ENCODE measurements at places on chromosomes 12 and 14.

GRCh38 chr14:92310776-92311375, 12.1 kb upstream of the SLC24A4 start:
- no peak for DNase-seq

DNA sequence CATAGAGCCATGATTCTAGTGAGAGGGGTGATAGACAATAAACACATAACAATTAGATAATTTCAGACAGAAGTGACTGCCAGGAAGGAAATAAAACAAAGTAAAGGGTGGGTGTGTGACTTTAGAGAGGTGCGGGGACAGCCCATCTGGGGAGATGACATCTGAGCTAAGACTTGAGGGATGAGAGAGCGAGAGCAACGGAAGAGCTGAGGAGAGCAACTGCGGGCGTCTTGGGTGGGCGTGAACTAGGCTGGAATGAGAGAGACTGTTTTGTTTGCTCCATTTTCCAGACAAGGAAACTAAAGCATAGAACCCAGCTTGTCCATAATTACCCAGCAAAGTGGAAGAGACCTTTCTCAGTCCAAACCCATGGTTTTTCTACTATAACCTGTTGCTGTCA, 25.3 kb downstream of the NRXN3 start:
- DNase-seq = no peak

DNA sequence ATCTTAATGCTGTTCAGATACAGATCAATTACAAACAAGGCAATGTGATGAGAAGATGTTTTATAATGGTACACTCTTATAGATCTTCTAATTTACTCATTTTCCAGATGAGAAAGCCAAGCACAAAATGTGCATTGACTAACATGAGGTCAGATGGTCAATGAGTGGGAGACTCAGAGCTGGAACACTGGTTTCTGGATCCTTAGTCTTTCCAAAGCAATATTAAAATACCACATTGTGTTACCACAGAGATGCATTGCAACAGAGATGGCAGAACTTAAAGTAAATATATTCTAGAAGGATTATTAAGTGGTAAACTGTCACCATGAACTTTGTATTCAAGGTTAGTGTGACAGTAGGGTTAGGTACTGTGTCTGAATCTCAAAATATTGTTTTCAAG, 113.6 kb downstream of the SLC15A5 start:
- DNase-seq = no peak

DNA sequence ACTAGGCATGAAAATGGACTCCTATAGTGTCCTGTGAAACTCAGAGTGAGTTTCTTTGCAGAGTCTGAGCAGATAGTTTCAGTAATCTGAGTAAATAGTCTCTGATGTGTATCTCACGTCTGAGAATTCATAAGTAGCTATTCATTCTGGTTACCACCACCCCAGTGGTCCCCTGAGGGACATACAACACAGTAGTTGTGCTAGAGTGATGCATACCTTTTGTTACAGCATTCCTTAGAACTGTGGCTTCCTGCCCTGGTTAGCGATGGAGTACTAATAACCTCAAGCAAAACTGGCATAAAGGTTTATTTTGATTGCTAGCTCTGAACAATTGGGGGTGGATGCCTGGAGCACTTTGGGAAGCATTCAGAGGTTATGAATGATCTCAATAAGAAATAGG, 114.7 kb downstream of the DAAM1 start:
- no peak for DNase-seq

DNA sequence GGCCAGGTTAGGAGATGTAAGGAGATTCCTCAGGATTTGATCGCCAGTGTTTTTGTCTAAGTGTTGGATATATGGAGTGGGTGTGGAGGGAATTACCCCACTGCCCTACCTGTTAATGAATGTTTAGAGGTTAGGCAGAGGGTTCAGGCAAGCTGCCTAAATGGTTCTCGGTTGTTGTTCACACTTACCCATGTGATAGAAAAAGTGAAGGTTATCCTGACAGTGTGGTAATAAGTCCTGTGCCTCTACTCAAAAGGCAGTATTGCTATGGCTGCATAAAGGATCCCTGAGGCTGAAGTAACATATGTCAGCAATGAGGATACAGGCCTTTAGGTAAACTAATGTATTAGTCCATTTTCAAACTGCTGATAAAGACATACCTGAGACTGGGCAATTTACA, 112.0 kb downstream of the GPHN start:
- no peak for DNase-seq
